Regular cardiac myocyte (primary cell): ENCODE measurements at places on chromosomes 7 and 10. TPM values are rescaled to one million over a fixed set of nuclear protein-coding genes. Genes with fewer than 3 reads are reported as not detected.

Gene ADCY1
- 0.19 and 0.56 TPM in 2 replicates for total RNA-seq

Gene TEX36
- not detected in 2 replicates for total RNA-seq

Gene HOXA7
- total RNA-seq, result under 0.01 TPM in 1 of 2 replicates, not detected in the other

Gene COL17A1
- 0.56 and 1.2 TPM in 2 replicates for total RNA-seq

Gene TSPAN33
- 0.19 and 0.85 TPM in 2 replicates for total RNA-seq

Gene SPDYE8
- total RNA-seq, result not detected in 2 replicates

Gene PI4K2A
- total RNA-seq, result 20.1 and 21.4 TPM in 2 replicates

Gene CNTNAP2
- total RNA-seq, result not detected in 2 replicates

Gene KLF6
- total RNA-seq, result 38.6 and 63.6 TPM in 2 replicates

Gene NSUN5
- total RNA-seq, result 13.2 and 21.3 TPM in 2 replicates

Gene PRPF18
- total RNA-seq, result 40.8 and 43.1 TPM in 2 replicates

Gene GRID2IP
- under 0.01 TPM in 1 of 2 replicates, not detected in the other for total RNA-seq

Gene MBL2
- total RNA-seq, result not detected in 2 replicates

Gene NUDT5
- 48.8 and 65.8 TPM in 2 replicates for total RNA-seq

Gene COBL
- not detected in 2 replicates for total RNA-seq

Gene SORCS1
- total RNA-seq, result not detected in 2 replicates

Gene ZNF277
- 25.9 and 61.2 TPM in 2 replicates for total RNA-seq

Gene HHEX
- 1.7 and 7.1 TPM in 2 replicates for total RNA-seq

Gene COL26A1
- total RNA-seq, result under 0.01 TPM in 1 of 2 replicates, not detected in the other
